ENCODE measurements at places on chromosomes 16 and 17. TPM values are rescaled to one million over a fixed set of nuclear protein-coding genes. Genes with fewer than 3 reads are reported as not detected.

The CRHR1 gene
- total RNA-seq, result not detected

The ADAM11 gene
- 0.57 TPM for total RNA-seq

The ST6GALNAC2 gene
- 1.3 TPM for total RNA-seq

The HEATR9 gene
- total RNA-seq, result not detected

The PKMYT1 gene
- 27.1 TPM for total RNA-seq

The TPSG1 gene
- not detected for total RNA-seq

The CKLF gene
- total RNA-seq, result 24.9 TPM

The KRT25 gene
- total RNA-seq, result not detected

The NDEL1 gene
- 65.4 TPM for total RNA-seq

The UMOD gene
- total RNA-seq, result not detected

The SLFN14 gene
- not detected for total RNA-seq

The ICAM2 gene
- 2.4 TPM for total RNA-seq

The MGAT5B gene
- 0.22 TPM for total RNA-seq

The SDK2 gene
- under 0.01 TPM for total RNA-seq

The ITGB4 gene
- 0.44 TPM for total RNA-seq

The FGF11 gene
- 0.44 TPM for total RNA-seq

The ABAT gene
- total RNA-seq, result 1.3 TPM

The RTN4RL1 gene
- total RNA-seq, result not detected

The NPIPA1 gene
- total RNA-seq, result 37.1 TPM

The BRIP1 gene
- 0.88 TPM for total RNA-seq

The WDR81 gene
- 58.0 TPM for total RNA-seq

The FOXF1 gene
- total RNA-seq, result 60.4 TPM

The CLEC3A gene
- total RNA-seq, result not detected

The RAB11FIP4 gene
- total RNA-seq, result 0.44 TPM

The SEC14L5 gene
- total RNA-seq, result not detected

The TMC8 gene
- total RNA-seq, result not detected

The KIF2B gene
- not detected for total RNA-seq

The KCNJ18 gene
- total RNA-seq, result not detected

Measured in placental pericyte (primary cell).